ENCODE measurements at places on chromosomes 2 and 18.
A peak's percentile ranks its signal among the peaks of the same experiment; 100 is the strongest.

- DNase-seq = peak; percentile 30
Measured at GRCh38 chr2:128250229-128251025, 68.2 kb downstream of the HS6ST1 start.

- no peak for DNase-seq
Measured at GRCh38 chr2:37872192-37872750, 52.8 kb upstream of the RMDN2 start.

GRCh38 chr2:234676109-234676782, 179.4 kb upstream of the ARL4C start:
- DNase-seq = no peak

- DNase-seq = no peak
Measured at GRCh38 chr2:180647221-180647620, 333.2 kb upstream of the UBE2E3 start.

GRCh38 chr18:47184419-47185050, 8.4 kb upstream of the IER3IP1 start:
- no peak for DNase-seq

- DNase-seq = no peak
Measured at GRCh38 chr2:172053486-172053885, 31.8 kb upstream of the DLX1 start.

DNA sequence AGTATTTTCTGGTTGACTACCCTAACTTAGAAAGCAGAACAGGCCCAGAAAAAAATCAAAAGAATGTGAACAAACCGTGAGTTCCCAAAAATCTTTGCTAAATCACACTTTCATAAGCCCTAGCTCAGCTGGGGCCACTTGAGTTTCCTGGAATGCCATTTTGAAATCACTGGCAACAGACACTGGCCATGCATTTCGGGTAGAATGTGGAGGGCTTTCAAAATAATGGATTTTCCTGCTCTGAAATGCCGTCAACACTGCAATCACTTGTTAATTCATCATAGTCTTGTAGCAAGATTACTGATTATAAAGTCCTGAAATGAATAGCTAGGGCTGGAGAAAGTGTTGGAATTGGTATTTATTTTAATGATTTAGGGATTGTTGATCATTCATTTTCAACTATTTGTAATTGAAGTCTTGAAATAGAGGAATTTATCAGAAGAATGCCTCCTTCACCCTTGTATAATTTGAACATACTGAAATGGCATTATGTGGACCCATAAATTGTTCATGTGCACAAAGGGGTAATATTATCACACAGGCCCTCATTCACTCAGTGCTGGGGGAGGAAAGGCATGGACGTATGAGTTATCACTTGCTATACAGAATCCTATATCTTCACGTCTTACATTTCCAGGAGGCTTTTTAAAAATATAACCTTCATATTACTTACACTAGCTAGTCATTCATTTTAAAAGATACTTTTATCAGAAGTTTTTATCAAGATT, 134.8 kb downstream of the DTNA start:
- DNase-seq = no peak

- DNase-seq = no peak
Measured at GRCh38 chr2:193776988-193777387, 1582.3 kb upstream of the TMEFF2 start.

DNA sequence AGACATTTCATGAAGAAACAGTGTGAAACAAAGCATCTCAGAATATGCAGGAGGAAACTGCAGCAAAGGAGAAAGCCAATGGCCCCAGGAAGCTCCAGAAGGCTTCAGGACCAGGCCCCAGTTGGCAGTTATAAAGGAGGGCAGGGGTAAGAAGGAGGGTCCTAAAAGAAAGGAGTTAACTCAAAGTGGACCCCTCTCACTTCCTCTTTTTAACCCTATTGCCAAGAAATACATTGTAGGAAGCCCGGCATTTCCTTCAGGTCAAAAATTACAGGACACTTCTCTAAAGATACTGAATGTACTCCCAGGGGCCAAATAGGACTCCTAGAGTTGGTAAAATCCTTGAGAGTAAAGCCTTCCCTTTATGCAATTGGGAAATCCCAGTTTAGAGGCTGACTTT, 77.1 kb upstream of the TGFA start:
- DNase-seq = no peak

DNA sequence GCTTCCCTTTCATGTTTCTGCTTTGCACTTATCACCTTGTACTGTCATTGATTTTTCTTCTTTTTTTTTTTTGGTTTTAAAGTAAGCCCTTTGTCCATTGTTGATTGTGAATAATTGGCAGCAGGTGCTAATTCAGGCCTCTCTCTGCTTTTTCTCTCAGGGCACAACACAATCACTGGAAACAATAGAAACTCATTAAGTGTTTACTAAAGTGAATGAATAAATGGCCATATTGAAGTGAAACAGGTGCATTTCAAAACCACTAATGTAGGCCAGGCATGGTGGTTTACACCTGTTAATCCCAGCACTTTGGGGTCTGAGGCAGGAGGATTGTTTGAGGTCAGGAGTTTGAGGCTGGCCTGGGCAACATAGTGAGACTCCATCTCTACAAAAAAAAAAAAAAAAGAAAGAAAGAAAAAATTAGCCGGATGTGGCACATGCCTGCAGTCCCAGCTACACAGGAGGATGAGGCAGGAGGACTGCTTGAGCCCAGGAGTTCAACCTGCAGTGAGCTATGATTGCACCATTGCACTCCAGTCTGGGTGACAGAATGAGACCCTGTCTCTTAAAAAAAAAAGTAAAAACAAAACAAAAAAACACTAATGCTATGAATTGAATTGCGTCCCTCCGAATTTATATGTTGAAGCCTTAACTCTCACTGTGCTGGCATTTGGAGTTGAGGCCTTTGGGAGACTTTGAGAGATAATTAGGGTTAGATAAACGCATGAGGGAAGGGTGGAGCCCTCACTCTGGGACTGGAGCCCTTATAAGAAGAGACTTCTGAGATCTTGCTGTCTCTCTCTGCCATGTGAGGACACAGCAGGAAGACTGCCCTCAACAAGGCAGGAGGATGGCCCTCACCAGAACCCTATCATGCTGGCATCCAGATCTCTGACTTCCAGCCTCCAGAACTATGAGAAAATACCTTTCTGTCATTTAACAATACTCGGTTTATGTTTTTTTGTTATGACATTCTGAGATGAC, 19.9 kb downstream of the SLC38A11 start:
- no peak for DNase-seq

- DNase-seq = no peak
Measured at GRCh38 chr18:76557026-76557575, 62.1 kb upstream of the ZNF516 start.

GRCh38 chr2:192657362-192657761, 462.6 kb upstream of the TMEFF2 start:
- DNase-seq = no peak

DNA sequence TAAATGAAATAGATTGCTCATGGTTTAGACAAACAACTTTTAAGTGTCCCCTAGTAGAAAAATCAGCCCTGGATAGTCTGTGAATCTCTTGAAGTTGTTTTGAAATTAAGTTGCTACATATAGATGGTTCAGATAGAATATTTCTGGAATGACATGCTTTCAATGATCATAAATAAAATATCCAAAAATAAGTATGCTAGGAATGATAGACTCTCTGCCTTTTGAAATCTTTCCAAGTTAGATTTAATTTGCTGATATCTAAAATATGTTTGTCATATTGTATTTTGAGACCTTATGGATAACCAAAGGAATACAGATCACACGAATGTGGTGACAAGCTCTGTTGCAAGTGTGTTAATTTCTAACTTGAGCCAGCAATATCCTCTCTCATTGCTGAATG, 488.7 kb downstream of the THSD7B start:
- no peak for DNase-seq

DNA sequence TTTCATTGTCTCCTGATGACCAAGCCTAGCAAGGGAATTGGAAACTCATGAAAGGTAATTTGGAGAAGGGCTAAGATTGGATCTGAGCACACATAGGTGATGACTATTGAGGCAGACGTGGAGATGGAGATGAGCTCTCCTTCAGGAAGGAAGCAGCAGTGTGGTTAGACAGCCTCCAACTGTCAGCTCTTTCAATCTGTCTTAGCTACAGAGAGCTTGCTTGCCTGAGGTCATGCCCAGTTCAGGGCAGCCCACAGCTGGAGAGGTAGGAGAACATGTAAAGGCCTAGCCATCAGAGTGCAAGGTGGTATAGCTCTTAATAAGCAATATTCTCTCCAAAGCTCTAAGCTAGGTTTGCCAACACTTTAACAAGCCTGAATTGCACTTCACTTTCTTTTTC, 79.2 kb downstream of the THSD7B start:
- no peak for DNase-seq

DNA sequence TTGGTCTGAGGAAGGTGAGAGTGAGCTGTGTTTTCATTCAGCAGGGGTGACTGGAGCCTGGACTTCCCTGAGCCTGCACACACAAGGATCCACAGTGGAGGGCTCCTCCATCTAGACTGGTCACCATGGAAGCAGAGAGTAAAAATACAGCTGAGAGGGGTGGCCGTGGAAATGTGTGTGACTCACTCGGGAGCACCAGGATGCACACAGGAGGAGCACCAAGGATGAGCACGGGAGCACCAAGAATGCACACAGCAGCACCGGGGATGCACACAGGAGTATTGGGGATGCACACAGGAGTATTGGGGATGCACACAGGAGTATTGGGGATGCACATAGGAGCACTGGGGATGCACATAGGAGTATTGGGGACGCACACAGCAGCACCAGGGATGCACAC, 365.2 kb upstream of the MYT1L start:
- DNase-seq = no peak

DNA sequence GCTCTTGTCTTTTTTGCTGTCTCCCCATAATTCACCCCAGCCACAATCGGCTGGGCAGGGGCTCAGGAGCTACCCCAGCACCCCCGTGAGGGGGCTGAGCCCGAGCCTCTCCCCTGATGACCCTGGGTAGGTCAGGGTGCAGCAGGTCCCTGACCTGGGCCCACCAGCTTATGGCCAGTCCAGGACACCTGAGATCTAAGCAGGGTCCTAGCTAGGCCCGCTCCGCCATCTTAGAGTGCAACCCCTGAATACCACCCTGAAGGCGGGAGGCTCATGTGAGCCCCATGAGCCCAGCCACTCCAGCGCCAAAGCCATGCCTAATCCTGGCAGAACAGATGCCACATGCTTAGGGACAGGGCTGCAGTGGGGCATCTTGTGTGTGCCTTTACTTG, 16.2 kb downstream of the STK25 start:
- no peak for DNase-seq

DNA sequence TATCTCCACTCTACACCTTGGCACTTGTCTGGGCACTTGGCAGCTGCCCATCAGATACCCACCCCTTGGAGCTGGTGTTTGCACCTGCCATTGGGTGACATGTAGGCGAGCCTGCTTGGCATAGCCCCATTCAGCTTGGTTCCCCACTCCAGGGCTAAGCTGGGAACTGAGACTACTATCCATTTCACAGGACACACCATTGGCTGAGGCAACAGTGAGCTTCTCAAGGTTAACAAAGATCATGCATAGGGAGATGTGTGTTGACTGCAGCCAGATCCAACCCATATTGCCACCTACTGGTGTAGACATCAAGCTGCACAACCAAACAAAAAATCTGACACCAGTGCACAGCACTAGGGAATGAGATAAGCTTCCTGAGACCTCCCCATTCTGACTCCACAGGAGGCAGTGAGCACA, 1389.8 kb upstream of the TMEFF2 start:
- DNase-seq = peak; percentile 48

GRCh38 chr2:118431997-118432396, 343.7 kb downstream of the INSIG2 start:
- DNase-seq = no peak
